ENCODE measurements at places on chromosomes 7 and 10.

DNA sequence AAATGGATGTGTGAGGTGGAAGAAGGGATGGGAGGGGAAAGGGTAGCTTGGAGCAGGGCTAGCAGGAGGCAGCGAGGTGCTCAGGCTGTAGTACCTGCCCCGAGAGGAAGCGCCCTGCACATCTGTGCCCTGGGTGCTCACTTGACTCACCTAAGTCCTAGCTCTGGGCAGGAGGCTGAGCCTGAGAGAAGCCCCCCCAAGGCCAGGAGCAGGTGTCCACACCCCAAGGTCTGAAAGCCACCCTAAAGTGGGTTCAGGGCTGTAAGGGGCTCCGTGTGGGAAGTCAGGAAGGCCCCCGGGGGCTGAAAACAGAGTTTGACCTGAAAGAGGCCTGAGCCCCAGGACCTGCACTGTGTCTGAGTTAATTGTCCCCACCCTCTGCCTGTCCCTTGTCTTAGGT is 95.8 kb upstream of the PODXL start:
- no peak for DNase-seq

- no peak for DNase-seq
These were observed 204.6 kb upstream of the PLXNA4 start for GRCh38 chr7:132780822-132781221.

DNA sequence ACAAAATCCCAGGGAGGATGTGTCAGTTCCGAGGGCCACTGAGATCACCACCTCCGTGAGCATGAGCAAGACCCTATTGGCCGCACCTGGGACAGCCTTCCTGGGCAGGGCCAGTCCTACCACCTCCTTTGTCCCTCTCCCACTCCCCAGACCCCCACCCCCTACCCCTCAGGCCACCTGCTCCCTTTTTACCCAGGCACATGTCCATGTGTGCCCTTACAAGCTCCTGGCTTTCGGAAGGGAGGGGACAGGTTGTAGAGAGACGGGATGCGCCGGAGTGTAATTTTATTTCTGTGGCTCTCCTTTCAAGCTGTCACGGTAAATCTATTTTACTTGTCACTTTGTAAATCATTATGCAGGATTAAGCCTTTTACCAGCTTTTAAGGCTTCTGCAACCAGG is 20.9 kb downstream of the ZMIZ1 start:
- no peak for DNase-seq

DNA sequence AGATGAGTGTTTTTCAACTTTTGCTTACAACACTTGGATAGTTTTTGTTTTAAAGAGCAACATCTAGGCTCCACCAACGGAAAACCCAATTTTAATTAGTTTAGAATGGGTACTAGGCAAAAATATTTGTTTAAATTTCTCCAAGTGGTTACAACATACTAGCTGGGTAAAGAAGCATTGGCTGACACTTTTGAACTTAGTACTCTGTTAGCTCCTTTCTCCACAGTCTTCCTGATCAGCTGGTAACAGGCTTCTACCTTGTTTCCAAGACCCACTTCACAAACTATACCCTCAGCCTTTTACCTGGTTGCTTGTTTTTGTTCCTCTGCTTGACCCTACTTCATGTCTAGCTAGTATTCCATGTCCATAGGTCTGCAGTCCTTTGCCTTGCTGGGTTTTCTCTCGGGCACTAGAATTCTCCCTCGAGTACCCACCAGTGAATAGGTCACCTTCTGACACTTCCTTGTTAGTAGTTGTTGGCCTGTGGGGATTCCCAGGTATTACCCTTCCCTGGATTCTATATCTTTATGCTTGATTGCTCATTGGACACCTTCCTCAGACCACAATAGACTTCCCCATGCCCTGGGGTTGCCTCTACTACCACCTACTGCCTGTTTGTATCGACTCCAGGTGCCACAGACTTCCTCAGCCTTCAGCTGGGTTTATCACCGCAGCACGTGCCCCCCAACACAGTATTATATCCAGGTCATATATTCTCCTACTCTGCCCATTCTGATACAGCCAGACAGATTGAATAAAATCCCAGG is 42.0 kb downstream of the PRPS1L1 start:
- DNase-seq = no peak

- no peak for DNase-seq
These were observed 28.1 kb upstream of the ELN start for GRCh38 chr7:73999664-74000435.

DNA sequence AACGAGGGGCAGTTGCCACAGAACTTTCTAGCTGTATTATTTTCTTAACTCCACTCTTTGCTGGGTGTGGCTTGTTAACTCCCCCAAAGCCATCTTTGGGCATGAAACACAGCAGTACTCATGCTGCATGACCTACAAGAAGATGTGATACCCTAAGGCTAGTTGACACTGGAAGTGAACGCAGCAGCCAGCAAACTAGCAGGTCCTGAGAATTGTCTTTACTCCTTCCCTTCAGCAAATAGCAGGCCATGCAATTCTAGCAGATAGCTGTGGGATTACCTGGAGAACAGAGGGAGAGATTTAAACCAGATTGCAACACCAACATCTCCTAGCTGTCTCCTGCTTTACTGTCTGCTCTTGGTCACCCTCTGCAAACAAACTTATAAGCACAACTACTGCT is 688.0 kb upstream of the ZWINT start:
- no peak for DNase-seq

- peak; percentile 23 for DNase-seq
These were observed 114.6 kb downstream of the ARL4A start for GRCh38 chr7:12802070-12802469.

DNA sequence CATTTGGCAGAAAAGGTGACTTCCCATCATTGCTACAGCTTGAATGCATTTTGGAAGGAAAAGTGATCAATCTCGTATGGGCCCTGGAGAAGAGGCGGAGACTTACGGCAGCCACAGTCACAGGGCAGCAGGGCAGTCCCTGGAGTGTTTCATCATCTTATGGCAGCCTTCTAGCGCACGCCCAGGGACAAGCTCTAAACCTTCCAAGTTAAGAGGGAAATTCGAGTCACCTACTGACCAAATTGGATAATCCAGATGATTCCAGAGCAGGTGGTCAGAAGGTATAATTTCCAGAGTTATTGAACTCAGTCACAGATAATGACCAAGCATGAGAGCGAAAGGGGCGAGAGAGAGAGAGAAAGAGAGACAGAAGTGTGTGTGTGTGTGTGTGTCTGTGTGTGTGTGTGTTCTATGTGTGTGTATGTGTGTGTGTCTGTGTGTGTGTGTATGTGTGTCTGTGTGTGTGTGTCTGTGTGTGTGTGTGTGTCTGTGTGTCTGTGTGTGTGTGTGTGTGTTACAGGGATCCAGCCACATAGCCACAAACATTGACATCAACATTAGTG is 123.7 kb upstream of the ADAM12 start:
- DNase-seq = no peak

DNA sequence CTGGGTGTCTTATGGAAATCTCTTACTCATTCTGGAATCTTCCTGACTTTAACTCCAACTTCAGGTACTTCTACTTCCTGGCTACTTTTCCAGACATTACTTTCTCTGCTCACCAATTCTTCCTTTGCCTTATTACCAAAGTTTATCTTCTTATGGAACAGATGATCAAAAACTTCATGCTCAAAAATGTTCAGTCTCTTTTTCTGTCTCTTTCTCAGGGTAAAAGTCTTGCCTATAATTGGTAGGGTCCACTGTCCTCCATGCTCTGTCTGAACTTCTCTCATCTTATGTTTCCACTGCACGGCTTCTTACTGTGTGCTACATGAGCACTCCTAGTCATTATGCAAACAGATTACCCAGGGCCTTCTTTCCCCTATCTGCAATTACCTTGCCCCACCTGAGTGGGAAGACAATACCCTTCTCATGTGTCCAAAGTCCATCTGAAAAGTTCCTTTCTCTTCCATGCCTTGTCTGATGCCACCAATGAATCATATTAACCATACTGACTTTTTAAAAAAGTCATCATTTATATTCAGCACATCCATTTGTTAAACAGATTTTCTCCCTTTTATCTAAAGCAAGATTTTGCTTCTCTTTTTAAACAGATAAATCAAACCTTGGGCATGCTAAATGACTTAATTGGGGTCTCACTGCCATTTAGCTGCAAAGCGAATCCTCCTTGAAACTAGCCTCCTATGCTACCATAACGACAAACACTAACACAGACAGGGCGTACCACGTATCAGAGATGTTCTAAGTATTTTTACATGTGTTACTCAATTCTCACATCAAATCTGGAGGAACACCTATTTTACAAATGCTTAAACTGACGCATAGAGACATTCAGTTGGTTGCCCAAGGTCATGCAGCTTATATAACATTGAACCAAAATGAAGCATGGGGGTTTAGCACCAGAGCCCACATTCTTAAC is 48.8 kb downstream of the SEMA3C start:
- no peak for DNase-seq

GRCh38 chr10:123474700-123475099 is 191.5 kb upstream of the GPR26 start:
- DNase-seq = no peak

GRCh38 chr10:53903756-53904155 is 897.3 kb downstream of the PCDH15 start:
- no peak for DNase-seq

GRCh38 chr10:55966101-55966500 is 395.0 kb downstream of the ZWINT start:
- peak; percentile 9 for DNase-seq

All from T47D (cell line).